Transverse colon (tissue), 4 donors: ENCODE measurements at places on chromosomes 7 and 10. TPM values are rescaled to one million over a fixed set of nuclear protein-coding genes. Genes with fewer than 3 reads are reported as not detected.
A peak's percentile ranks its signal among the peaks of the same experiment; 100 is the strongest.

Gene ZNF775
- total RNA-seq: 15.7 TPM

Gene IGFBP1
- total RNA-seq: not detected

Gene ACBD7
- total RNA-seq: not detected

Gene DENND2A
- total RNA-seq: 19.9 TPM

Gene FBXL13
- not detected for total RNA-seq

Gene AKR1E2
- 34.8 TPM for total RNA-seq

Gene CNNM1
- total RNA-seq: not detected

Gene LEP
- total RNA-seq: not detected

Gene FKBP9
- 173 TPM for total RNA-seq

GRCh38 chr10:102119417-102120141, 589 bp downstream of the LDB1 start:
- H3K27ac ChIP-seq: peak overlapping the region; percentile 96
- H3K27me3 ChIP-seq: no peaks in the 10 kb centered on the region
- peak overlapping the region; percentile 75 for H3K4me3 ChIP-seq
- H3K36me3 ChIP-seq: no peaks in the 10 kb centered on the region
- DNase-seq: peak; percentile 82
- peaks cover 54% of the 10 kb centered on the region for H3K4me1 ChIP-seq

- H3K4me1 ChIP-seq: no peaks in the 10 kb centered on the region
- no peaks in the 10 kb centered on the region for H3K27me3 ChIP-seq
- no peaks in the 10 kb centered on the region for H3K36me3 ChIP-seq
These were observed 52.8 kb downstream of the ARHGAP22 start for GRCh38 chr10:48551861-48552591.

- no peaks in the 10 kb centered on the region for H3K4me1 ChIP-seq
- peak; percentile 72 for DNase-seq
- no peak overlapping the region for H3K4me3 ChIP-seq
- H3K27me3 ChIP-seq: peaks cover 88% of the 10 kb centered on the region
These were observed 30.6 kb downstream of the TLX1 start for GRCh38 chr10:101161494-101162299.

DNA sequence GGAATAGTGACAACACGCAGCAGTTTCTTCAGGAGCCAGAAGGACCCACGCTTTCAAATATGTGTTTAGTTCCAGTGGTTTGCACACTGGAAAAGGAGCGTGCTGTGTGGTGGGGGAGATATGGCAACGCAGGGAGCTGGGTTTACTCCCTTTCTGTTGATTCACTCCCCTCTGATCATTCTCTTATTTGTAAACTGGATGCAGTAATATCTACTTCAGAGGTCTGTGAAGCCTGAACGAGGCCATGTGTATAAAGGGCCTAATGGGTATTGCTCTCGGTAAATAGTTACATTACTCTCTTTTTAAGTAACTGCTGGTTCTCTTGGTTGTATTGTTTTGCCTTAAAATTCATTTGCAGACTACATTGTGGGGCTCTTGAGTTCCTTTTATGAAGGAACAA, 19.2 kb downstream of the RBM17 start:
- no peak for DNase-seq
- H3K27ac ChIP-seq: no peak overlapping the region
- no peaks in the 10 kb centered on the region for H3K4me1 ChIP-seq
- H3K27me3 ChIP-seq: no peaks in the 10 kb centered on the region

- no peak for DNase-seq
- H3K4me3 ChIP-seq: no peak overlapping the region
- H3K27me3 ChIP-seq: no peaks in the 10 kb centered on the region
- no peak overlapping the region for H3K27ac ChIP-seq
- no peaks in the 10 kb centered on the region for H3K36me3 ChIP-seq
These were observed 161.9 kb downstream of the PHF14 start for GRCh38 chr7:11135573-11135972.

DNA sequence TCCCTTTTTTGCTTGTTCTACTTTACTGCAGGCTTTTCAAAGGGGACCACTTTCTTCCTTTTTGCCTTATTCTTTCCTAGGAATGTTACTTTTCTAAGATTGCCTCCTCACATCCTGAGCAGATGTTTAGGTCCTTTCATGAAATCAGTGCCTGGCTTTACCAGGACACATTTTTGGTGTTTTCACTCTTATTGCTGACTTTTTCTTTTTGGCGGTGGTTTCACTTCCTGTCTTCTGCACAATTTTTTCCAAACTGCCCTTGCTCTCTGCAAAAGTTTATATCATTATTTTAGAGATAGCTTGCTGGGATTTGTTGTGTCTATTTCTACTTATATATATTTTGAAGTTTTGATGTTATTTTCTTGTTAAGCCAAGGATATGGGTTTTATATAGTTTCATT, 332.2 kb upstream of the MTPN start:
- no peak for DNase-seq
- no peaks in the 10 kb centered on the region for H3K36me3 ChIP-seq
- H3K4me1 ChIP-seq: no peaks in the 10 kb centered on the region

GRCh38 chr7:37916673-37917660, at the start of gene SFRP4:
Gene SFRP4, minus strand, starts transcription at chr7:37916817. Its CDS starts 280 bp downstream, at chr7:37916537.
- peaks cover 18% of the 10 kb centered on the region for H3K27me3 ChIP-seq
- no peaks in the 10 kb centered on the region for H3K36me3 ChIP-seq
- peak; percentile 35 for DNase-seq
- peak within 1 kb of the TSS; percentile 47 for H3K4me3 ChIP-seq
- H3K4me1 ChIP-seq: no peaks in the 10 kb centered on the region

DNA sequence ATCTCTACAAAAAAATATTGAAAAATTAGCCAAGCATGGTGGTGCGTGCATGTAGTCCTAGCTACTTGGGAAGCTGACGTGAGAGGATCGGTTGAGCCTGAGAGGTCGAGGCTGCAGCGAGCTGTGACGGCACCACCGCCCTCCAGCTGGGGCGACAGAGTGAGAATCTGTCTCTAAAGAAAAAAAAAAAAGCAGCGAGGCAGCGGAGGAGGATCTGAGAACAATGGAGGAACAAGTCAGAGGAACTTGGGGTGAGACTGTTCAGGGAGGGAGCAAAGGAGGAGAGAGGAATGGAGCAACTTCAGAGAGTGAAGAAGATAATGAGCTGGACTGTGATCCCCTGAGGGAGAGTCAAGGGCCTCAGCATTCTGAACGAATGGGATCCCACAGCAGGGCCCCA, 85.4 kb downstream of the MKX start:
- no peak overlapping the region for H3K27ac ChIP-seq
- no peaks in the 10 kb centered on the region for H3K4me1 ChIP-seq
- no peaks in the 10 kb centered on the region for H3K36me3 ChIP-seq
- no peaks in the 10 kb centered on the region for H3K27me3 ChIP-seq
- no peak overlapping the region for H3K4me3 ChIP-seq

- H3K27me3 ChIP-seq: no peaks in the 10 kb centered on the region
- DNase-seq: no peak
- H3K4me3 ChIP-seq: no peak overlapping the region
- H3K4me1 ChIP-seq: no peaks in the 10 kb centered on the region
- H3K27ac ChIP-seq: no peak overlapping the region
These were observed 133.1 kb downstream of the SORCS3 start for GRCh38 chr10:104774234-104774633.

- H3K4me3 ChIP-seq: no peak overlapping the region
- H3K4me1 ChIP-seq: no peaks in the 10 kb centered on the region
- H3K27me3 ChIP-seq: no peaks in the 10 kb centered on the region
- DNase-seq: peak; percentile 55
- H3K27ac ChIP-seq: no peak overlapping the region
These were observed 40.7 kb downstream of the ATE1 start for GRCh38 chr10:121886997-121887622.

- H3K27me3 ChIP-seq: no peaks in the 10 kb centered on the region
- no peak overlapping the region for H3K27ac ChIP-seq
- no peak overlapping the region for H3K4me3 ChIP-seq
- no peaks in the 10 kb centered on the region for H3K4me1 ChIP-seq
These were observed 153.6 kb downstream of the TCERG1L start for GRCh38 chr10:131157899-131158298.

DNA sequence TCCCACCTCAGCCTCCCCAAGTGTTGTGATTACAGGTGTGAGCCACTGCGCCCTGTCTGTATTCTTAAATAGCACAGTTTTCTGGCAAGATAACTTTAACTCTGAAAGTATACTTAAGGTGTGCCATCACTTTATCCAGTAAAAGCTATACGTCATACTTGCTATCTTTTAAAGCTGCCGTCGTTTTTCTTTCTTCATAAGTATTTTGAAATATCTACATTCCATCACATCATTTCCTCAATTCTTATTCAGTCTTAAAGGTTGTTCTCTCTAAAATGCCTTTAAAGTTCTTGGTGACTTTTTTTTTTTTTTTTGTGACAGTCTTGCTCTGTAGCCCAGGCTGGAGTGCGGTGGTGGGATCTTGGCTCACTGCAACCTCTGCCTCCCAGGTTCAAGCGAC, 34.7 kb downstream of the PTPN12 start:
- H3K27ac ChIP-seq: no peak overlapping the region
- no peaks in the 10 kb centered on the region for H3K27me3 ChIP-seq
- no peak overlapping the region for H3K4me3 ChIP-seq
- no peaks in the 10 kb centered on the region for H3K4me1 ChIP-seq

DNA sequence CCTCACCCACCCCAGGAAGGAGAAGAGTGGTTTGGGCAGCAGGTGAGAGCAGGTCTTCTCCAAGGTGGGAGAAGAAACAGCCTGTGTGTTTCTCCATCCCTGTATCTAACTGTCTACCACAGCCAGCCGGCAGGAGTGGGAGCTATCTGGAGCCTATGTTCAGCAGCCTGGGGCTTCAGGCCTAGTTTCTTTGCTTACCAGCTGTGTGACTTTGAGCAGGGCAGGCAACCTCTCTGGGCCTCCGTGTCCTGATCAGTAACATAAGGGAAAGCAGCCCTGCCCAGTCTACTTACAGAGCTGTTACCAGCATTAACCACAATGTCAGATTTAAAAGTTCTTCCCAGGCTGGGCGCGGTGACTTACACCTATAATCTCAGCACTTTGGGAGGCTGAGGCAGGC, 450.7 kb upstream of the ZMIZ1 start:
- no peaks in the 10 kb centered on the region for H3K36me3 ChIP-seq
- H3K4me3 ChIP-seq: no peak overlapping the region

DNA sequence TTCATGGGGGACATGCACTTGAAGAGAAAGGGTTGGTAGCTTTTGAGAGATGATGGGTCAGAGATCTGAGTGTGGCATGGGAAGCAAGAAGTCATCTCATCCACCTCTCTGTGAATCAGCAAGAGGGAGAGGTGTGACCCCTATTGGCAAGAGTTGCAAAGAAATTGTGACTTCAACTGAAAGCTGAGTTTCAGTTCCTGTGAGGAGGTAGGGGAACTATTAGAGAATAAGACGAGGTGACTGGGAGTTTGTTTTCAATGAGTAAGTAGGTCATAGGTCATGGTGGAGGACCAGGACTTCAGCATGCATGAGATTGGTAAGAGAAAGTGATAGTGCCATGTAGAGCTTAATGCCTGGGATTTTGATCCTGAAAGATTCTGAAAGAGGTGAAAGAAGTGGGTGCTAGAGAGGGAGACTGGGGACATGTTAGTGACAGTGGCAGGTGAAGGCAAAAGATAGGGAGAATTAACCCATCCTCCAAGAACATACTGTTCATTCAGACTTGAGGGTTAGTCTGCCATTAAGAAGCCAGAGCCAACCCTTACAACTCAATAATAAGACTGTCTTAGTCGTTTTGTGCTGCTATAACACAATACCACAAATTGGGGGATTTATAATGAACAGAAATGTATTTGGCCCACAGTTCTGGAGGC, 75.5 kb upstream of the CAPZA2 start:
- no peaks in the 10 kb centered on the region for H3K36me3 ChIP-seq
- no peak overlapping the region for H3K27ac ChIP-seq
- H3K4me1 ChIP-seq: no peaks in the 10 kb centered on the region
- no peaks in the 10 kb centered on the region for H3K27me3 ChIP-seq

GRCh38 chr10:43390759-43391158, 18.2 kb downstream of the HNRNPF start:
- peaks cover 11% of the 10 kb centered on the region for H3K4me1 ChIP-seq
- H3K4me3 ChIP-seq: no peak overlapping the region
- H3K27ac ChIP-seq: no peak overlapping the region

GRCh38 chr7:69932034-69932628, 333.9 kb downstream of the AUTS2 start:
- no peaks in the 10 kb centered on the region for H3K36me3 ChIP-seq
- no peaks in the 10 kb centered on the region for H3K4me1 ChIP-seq
- H3K27me3 ChIP-seq: no peaks in the 10 kb centered on the region
- H3K4me3 ChIP-seq: no peak overlapping the region
